ENCODE measurements at places on chromosomes 2 and 18.
A peak's percentile ranks its signal among the peaks of the same experiment; 100 is the strongest.

- DNase-seq = no peak
Measured at GRCh38 chr2:88471083-88471942, 18.8 kb upstream of the FOXI3 start.

- DNase-seq = peak; percentile 81
Measured at GRCh38 chr18:46386788-46387187, 270.2 kb downstream of the LOXHD1 start.

DNA sequence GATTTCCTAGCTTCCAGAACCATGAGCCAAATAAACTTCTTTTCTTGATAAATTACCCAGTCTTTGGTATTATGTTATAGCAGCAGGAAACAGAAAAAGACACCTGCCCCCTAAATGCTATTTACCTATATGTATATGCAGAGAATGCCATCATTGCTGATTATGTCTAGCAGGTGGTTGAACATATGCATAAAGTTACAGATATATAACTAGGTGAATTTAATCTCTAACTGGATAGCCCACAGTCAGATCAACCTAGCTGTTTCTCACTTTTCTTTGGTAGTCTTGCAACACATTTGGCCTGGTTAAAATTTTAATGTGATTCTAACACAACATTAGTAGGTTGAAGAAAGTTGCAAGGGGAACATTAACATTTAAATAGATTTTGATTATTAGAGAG lies 7.1 kb upstream of the CERS6 start:
- DNase-seq = no peak

DNA sequence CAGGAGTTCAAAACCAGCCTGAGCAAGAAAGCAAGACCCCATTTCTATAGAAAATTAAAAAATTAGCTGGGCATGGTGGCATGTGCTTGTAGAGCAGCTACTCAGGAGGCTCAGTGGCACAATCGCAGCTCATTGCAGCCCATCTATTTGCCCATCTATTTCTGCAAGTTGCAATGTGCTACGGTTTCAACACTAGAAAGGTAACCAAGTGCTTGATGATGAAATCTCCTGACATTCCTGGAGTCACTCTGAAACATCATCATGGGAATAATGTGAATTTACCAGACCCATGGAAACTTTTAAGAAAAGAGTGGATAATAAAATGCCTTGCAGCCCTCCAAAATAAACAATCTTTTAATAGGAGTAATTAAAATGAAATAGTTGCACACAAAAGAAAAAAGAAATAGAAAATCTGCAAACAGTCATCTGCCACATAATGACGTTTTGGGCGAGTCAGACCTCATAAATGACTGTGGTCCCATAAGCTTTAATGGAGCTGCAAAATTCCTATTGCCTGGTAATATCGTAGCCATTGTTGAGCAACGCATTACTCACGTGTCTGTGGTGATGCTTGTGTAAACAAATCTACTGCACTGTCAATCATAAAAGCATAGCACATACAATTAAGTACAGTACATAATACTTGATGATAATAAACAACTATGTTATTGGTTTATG lies 46.6 kb upstream of the AMMECR1L start:
- DNase-seq = no peak

- DNase-seq = no peak
Measured at GRCh38 chr2:54306556-54306955, 50.5 kb upstream of the TSPYL6 start.

GRCh38 chr18:26489881-26490280 lies 58.5 kb downstream of the KCTD1 start:
- no peak for DNase-seq

DNA sequence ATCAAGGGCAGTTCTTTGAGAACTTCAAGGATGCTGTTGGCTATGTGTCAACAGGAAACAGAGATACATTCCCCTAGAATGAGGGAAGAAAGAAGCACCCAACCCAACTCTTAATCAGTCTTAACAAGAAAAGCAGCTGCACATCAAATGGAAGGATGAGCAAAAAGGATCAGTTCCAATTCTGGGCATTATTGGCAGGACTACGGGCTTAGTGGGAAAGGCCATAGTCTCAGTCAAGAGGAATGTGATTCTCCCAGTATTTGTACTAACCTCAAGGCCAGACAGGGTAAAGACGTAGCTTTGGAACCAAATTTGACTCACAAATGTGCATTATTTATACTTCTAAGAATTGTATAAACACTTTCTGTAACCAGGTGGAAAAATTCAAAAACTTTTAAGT lies 18.2 kb downstream of the BMP10 start:
- DNase-seq = no peak

- peak; percentile 52 for DNase-seq
Measured at GRCh38 chr2:86284401-86284841, 53.0 kb downstream of the REEP1 start.

DNA sequence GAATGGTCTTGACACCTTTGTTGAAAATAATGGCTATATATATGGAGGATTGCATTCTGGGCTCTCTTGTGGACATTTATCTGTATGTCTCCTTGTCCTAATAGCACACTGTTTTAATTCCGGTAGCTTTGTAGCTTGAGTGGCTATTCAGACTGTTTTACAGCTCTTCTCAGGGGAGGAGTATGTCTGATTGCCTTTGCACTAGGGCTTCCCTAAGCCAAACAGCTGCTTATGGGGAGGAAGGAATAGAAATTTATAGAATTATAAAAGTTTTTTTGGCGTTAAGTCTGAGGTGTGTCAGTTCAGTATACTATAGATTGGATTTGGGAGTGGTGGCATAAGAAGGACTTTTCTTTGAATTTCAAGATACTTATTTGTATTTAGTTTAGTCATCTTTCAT lies 12.6 kb downstream of the SEH1L start:
- DNase-seq = no peak

DNA sequence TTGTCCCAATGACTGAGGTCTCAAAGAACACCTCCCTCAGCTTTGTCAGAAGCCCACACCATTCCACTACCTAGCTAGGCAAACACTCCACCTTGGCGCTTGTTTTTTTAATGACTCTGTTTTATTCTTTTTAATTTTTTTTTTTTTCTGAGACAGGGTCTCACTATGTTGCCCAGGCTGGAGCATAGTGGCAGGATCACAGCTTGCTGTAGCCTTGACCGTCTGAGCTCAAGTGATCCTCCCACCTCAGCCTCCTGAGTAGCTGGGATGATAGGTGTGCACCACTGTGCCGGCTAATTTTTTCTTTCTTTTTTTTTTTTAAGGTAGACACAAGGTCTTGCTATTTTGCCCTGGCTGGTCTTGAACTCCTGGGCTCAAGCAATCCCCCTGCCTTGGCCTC lies 101.9 kb downstream of the SLC25A12 start:
- no peak for DNase-seq

DNA sequence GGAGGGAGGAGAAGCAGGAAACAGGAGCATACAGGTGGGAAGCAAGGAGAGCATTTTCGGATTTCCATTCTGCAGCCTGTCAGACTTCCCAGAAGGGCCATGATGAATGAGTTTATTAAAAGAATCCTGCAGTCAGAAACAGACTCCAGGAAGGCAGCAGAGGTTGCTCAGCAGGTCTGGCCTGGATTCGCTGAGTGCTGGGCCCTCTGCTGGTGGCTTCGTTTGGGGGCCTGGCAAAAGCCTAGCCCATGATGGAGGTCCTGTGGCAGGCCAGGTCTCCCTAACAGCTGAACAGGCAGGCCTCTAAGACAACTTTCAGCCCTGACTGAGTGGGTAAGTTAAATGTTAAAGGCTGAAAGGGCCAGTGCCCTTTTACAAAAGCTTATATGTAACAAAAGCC lies 108.2 kb upstream of the CAPN13 start:
- DNase-seq = no peak

- peak; percentile 32 for DNase-seq
Measured at GRCh38 chr2:53087262-53087873, 680.2 kb upstream of the CHAC2 start.

DNA sequence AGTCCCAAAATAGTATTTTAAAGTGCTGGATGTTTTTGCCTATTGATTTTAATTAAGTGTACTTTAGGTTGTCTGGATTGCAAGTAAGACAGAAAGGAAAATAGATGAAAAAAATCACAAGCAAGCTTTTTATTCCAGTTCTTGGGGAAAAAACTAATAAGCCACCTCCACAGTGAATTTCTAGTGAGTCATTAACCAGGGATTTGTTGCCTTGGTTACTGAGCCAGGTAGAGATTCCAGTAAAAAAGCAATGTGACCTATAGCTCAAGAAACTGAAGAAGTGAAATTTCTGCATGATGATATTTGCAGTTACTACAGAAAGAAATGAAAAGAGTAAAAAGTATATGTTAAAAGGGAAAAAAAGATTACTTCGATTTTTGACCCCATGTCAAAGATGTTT lies 160.6 kb downstream of the METTL4 start:
- DNase-seq = no peak

DNA sequence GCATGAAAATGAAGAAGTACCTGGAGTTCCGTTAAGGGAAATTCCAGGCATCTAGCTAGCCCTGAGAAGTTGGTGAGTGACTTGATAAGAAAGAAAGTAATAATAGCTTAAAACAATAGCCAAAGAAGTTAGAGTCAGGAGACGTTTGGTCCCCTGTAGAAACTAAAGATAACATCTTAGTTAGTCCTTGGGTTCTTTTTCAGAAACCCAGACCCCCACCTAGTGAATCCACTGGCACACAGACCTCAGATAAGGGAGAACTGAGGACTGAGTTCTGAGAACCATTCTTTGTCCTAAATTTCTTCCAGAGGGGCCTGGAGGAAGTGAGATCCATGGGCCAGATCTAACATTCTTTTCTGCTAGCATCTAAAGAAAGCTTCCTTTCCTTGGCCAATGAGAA lies 335.4 kb downstream of the SLC4A3 start:
- no peak for DNase-seq

GRCh38 chr2:239546541-239546940 lies 145.7 kb upstream of the HDAC4 start:
- DNase-seq = no peak

- peak; percentile 98 for DNase-seq
Measured at GRCh38 chr2:241149925-241150659, at the start of gene PPP1R7. Gene PPP1R7, plus strand, starts transcription at chr2:241150467. Its CDS starts 29 bp downstream, at chr2:241150496.

DNA sequence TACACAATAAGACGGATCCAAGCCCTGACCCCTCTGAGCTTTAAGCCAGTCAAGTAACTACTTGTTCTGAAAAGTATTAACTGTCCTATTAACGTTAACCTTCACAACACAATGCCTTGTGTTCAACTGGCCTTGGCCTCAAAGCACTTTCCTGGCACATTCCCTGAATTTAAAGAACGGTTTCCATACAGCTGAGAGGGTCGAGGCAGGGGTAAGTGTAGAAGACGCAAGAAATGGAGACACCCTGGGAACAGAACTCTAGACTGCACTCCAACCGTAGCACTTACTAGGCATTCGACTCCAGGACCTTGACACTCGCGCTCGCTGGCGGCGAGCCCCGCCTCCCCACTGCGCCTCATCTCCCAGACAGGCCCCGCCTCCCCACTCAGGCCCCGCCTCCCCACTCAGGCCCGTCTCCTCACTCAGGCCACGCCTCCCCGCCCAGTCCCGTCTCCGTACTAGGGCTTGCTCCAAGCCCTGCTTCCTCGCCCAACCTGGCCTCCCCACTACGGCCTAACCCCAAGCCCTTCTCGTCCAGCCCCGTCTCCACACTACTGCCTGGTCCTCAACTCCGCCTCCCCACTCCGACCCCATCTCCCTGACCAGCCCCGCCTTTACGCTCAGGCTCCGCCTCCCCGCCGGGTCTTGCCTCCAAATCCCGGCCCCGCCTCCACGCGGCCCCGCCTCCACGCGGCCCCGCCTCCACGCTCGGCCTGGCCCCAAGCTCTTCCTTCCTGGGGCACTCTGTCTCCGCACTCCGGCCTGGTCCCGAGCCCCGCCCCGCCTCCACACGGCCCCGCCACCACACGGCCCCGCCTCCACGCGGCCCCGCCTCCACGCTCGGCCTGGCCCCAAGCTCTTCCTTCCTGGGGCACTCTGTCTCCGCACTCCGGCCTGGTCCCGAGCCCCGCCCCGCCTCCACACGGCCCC lies 887 bp upstream of the TMEM87B start:
- peak; percentile 98 for DNase-seq

DNA sequence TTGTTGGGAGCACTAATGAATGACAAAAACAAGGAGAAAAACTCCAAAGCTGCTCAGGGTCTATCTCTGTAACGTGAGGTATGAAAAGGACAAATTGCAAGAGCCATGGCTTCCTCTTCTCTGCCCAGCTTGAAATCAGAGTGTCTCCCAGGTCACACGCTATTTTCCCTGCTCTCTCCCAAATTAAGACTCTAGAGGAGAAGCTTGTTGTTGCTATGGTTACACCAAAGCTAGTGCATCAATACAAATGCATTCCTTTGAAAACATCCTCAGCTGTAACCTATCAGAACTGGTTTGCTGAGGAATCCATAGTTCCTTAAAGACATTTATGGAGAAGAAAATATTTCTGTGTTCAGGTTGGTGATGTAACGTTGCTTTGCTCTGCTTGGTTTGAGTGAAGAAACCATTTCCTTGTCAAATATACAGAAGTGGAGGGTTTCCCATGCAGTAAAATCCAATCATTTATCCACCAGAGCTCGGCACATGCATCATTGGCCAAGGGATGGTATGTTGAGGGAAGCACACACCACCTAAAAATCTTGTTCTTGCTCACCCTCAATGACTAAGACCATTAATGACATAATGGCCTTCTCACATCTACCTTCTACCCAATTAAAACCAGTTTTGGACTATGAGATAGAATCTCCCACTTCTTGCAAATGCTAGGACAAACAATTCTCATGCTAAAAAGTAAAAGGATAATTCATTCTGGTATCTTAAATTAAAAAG lies 2135.6 kb upstream of the CELF4 start:
- peak; percentile 25 for DNase-seq

- DNase-seq = no peak
Measured at GRCh38 chr2:172600557-172601008, 44.7 kb downstream of the PDK1 start.

GRCh38 chr2:28142386-28142785 lies 250.3 kb upstream of the FOSL2 start:
- peak; percentile 83 for DNase-seq

GRCh38 chr2:71882949-71883472 lies 264.7 kb downstream of the CYP26B1 start:
- peak; percentile 84 for DNase-seq

- no peak for DNase-seq
Measured at GRCh38 chr2:119732601-119733164, 27.0 kb upstream of the PTPN4 start.

DNA sequence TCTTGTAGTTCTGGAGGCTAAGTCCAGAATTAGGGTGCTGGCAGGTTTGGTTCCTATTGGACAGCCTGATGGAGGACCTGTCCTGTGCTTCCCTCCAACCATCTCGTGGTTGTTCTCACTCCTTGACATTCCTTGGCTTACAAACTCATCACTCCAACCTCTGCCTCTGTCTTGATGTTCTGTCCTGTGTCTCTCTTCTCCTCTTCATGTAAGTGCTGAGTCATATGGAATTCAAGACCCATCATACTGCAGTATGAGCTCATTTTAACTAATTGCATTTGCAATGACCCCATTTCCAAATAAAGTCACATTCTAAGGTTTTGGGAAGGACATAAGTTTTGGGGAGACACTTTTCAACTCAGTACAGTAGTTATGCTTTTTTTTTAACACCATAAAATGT lies 374.7 kb downstream of the TRIB2 start:
- DNase-seq = peak; percentile 12

- no peak for DNase-seq
Measured at GRCh38 chr18:46705521-46705920, 48.5 kb upstream of the LOXHD1 start.

DNA sequence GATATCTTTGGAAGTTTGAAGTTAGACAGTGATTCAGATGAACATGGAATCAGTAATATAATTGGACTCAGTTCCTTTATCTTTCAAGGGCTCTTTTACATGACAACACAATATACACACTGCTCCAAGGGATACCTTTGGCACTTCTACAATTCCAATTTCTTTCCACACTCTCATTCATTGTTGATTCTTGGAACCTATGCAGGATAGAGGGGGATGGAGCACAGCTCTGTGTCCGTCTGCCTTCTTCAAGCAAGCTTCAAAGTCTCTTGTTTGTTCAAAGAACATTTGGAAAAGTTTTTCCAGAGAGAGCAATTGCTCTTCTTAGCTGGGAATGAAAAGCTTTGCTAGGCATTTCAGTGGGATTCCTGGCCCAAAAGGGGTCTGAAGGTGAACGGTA lies 276.2 kb upstream of the ZEB2 start:
- DNase-seq = peak; percentile 55

Data from muscle of leg (tissue), 16 donors.